ENCODE measurements at places on chromosomes 3 and 15. TPM values are rescaled to one million over a fixed set of nuclear protein-coding genes. Genes with fewer than 3 reads are reported as not detected.

Gene LMLN
- polyA plus RNA-seq, result 1.5 TPM

Gene PLA2G4D
- polyA plus RNA-seq, result 0.17 TPM

Gene CLDND1
- polyA plus RNA-seq, result 286 TPM

Gene LEKR1
- polyA plus RNA-seq, result 0.48 TPM

Gene THAP10
- 5.5 TPM for polyA plus RNA-seq
